ENCODE measurements at places on chromosomes 1 and 21.

- DNase-seq, result no peak
Measured at GRCh38 chr1:232112076-232112475, 485.5 kb downstream of the DISC1 start.

DNA sequence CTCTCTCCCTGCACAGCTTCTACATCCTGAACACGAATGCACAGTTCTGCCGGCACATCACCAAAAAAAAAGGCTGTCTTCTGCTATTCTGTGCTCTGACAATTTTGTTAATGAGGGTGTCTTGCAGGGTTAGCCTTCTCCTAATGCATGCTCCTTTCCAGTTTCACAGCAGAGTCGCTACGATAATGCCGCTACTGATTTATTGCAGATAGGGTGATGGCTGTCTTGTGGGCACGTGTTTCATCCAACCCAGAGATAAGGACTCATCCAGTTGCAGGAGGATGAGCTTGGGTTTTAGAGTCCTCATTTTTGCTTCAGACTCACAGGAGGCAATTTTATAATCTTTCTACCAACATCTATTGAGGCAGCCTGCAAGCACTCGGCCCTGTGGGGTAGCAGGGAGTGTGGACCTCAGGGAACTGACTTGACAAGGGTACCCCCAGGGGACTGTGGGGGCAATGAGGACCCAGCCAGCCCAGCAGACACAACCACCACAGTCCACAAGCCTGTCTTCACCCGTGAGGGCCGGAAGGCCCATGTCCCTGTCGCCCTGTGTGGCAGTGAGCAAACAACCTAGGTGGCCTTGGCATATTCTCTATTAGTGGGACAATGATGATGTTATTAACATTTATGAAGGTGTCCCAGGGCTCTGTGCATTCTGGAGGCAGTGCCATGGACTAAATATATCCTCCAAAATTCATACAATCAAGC, 15.4 kb upstream of the UTS2 start:
- DNase-seq, result no peak

DNA sequence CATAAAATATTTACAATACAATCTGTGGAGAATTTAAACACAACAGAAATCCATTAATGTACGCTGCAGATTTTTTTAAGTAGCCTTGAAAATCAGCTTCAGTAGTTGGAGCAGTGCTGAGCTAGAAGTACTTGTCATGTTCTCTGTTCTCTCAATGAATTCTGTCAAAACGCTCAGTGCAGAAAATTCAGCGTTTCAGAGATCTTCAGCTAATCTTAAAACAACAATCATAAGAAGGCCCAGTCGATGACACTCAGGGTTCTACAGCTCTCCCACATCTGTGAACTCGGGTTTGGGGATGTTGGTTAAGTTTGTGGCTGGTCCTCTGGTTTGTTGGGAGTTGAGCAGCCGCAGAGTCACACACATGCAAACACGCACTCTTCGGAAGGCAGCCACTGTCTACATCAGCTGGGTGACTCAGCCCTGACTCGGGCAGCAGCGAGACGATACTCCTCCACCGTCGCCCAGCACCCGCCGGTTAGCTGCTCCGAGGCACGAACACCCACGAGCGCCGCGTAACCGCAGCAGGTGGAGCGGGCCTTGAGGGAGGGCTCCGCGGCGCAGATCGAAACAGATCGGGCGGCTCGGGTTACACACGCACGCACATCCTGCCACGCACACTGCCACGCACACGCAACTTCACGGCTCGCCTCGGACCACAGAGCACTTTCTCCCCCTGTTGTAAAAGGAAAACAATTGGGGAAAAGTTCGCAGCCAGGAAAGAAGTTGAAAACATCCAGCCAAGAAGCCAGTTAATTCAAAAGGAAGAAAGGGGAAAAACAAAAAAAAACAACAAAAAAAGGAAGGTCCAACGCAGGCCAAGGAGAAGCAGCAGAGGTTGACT, 161.2 kb downstream of the RUNX1 start:
- peak; percentile 64 for DNase-seq

- DNase-seq, result no peak
Measured at GRCh38 chr1:65113298-65113697, 34.7 kb upstream of the AK4 start.

Data from GOT3 (cell line).